Central memory CD8-positive, alpha-beta T cell (primary cell): ENCODE measurements at places on chromosomes 4 and X.

GRCh38 chr4:72496119-72496518 lies 72.9 kb downstream of the ADAMTS3 start:
- no peak for DNase-seq

- no peak for DNase-seq
These were observed 66.6 kb downstream of the ATP10D start for GRCh38 chr4:47551682-47552081.

DNA sequence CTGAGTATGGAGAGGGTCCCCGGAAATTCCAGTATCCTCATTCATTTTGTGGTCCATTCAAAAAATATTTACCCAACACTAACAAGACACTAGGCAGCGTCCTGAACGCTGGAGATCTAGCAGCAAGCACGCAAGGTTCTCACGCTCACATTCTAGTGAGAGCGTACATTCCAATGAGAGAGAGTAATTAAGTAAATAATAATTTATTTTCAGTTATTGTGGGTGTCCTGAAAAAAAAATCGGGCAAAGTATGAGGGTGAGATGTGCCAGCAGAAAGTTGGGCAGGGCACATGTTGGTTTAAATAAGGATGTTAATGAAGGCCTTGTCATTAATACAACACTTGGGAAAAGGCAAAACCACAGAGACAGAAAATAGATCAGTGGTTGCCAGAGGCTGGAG lies 4.0 kb upstream of the TMEM156 start:
- DNase-seq: no peak

GRCh38 chr4:58761563-58761962 lies 1651.4 kb upstream of the IGFBP7 start:
- DNase-seq: no peak

- DNase-seq: no peak
These were observed 161.0 kb downstream of the NSUN7 start for GRCh38 chr4:40910706-40911105.

DNA sequence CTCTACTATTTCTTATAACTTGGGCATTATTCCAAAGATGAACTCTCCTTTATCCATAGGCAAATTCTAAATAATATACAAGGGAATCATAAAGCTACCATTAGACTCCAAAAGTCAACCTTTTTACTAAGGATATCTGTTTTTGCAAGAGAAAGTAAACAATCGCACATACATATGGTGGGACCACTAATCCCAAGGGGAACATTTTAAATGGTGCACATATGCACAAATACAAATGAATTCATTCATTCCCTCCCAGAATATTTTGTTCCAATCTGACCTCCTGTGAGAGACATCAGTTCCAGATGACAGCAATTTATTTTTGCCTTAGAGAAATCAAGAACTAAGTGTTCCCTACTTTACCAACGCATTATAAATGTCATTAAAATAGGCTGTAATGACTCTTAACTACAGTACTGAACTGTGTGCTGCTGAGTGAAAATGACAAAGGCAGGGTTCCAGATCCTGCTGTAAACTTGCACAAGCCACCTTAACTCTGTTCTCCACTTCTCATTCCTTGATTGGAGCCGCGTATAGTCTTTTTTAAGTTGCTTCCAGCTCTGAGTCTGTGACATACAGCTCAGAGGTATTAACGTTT lies 2.0 kb downstream of the DHX15 start:
- no peak for DNase-seq

DNA sequence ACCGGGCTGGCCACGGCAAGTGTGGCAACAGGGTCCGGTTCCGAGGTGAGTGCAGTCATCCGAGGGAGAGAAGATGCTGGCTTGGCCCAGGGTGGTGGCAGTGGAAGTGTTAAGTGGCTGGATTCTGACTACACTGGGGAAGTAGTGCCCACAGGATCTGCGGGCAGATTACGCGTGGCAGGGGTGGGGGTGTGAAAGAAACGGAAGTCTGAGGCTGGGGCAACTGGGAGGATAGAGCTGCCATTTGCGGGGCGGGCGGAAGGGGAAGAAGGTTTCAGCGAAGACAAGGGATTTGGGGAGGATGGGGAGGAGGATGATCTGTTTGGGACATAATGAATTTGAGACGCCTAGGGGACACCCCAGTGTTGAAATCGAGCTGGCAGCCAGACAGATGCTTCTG lies 5.3 kb downstream of the RS1 start:
- no peak for DNase-seq

DNA sequence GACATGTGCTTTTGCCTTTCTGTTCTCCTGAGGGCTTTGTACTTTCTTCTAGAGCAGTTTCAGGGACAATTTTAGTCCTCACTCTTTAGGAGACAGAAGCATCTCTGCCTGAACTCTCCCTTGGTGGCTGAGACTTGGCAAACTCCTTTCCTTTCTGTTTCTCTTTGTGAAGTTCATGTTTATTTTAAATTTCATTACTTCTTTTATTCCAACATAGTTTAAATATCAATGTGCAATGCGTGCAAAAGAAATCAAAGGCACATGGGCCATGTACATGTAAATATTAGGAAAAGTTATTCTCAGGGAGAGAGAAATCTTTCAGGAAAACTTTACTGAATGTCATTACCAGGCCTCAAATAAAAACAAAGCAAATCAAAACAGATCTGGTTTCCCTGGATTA lies 177.6 kb downstream of the RNF150 start:
- no peak for DNase-seq

DNA sequence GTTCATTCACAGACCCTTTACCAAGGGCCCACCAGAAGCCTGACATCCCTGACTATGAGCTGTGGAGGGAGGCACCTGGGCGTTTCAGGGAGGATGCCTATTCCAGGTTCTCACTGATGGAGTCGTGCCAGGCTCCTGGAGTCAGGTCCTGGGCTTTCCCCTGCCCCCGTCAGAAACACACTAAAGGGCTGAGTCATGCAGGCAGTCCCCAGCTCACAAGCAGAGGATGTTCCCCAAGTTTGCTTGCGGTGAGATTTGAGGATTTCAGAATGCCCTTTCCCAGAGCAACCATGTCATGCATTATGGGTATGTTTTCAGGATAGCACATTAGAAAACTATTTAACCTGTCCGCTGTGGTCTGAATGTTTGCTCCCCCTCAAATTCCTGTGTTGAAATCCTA lies 45.2 kb downstream of the FHDC1 start:
- no peak for DNase-seq

DNA sequence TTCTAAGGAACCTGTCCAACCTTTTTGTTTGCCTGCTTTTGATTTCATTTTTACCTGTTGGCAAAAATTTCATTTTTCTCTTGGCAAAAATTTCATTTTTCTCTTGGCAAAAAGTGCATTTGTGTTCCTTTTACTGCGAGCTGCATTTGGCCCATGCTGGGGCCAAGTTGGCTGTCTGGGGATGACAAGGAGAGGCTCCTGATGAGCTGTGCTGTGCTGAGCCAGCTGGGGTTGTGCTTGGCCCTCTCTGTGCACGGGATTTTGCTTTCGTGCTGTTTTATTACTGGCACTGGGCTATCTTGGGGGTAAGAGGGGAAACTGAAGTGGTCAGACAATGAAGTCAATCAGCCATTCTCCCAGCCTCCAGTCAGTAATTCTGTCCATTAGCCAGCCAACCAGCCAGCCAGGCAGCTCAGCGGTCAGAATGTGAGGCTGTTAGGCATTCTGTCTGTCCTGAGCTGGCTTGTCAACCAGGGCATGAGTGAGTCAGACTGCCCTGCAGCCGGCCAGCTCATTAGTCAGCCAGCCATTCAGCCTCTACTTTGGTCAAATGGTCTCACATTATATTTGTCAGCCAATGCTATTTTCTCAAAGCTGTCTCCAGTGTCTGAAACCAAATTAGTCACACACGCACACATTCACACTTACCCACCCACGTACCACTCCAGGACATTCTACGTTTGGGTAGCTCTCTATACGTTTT lies 56.9 kb upstream of the PRPS1 start:
- DNase-seq: no peak

DNA sequence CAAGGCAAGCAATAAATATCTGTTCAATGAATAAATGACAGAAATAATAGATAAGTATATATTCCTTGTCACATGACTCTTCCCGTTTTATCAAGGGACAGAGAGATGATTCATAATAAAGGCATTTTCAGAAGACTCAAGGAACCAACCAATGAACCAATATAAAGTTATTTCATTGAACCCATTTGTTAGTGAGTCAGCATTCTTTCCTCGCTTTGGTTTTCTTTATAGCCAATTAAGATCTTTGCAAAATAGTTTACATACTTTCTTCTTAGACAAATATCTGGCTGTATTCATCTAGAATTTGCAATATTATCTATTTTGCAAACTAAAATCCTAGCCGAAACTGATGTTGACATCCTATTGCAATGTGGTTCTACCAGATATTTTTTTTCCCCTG lies 269.4 kb downstream of the IL15 start:
- no peak for DNase-seq

- DNase-seq: no peak
These were observed 723.6 kb downstream of the TRAM1L1 start for GRCh38 chr4:116361790-116362189.

GRCh38 chrX:34810916-34811315 lies 131.7 kb upstream of the FAM47B start:
- no peak for DNase-seq

GRCh38 chr4:13399257-13399656 lies 84.9 kb downstream of the RAB28 start:
- no peak for DNase-seq

DNA sequence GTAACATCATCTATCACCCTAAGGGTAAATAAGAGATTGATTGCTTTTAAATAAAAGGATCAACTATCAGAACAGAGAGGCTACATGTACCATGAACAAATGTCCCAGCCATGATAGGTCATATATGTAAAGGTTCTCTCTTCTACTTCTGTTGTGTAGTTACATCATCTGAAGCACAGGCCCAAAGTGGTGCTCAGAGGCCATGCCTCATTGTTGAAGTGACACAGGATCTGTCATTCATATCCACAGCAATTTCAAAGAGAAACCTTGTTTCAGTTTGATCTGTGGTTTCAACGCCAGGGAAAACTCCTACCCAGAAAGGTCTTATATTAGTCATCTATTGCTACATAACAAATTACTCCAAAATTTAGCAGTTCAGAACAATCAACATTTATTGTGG lies 269.2 kb upstream of the MAOA start:
- DNase-seq: no peak

DNA sequence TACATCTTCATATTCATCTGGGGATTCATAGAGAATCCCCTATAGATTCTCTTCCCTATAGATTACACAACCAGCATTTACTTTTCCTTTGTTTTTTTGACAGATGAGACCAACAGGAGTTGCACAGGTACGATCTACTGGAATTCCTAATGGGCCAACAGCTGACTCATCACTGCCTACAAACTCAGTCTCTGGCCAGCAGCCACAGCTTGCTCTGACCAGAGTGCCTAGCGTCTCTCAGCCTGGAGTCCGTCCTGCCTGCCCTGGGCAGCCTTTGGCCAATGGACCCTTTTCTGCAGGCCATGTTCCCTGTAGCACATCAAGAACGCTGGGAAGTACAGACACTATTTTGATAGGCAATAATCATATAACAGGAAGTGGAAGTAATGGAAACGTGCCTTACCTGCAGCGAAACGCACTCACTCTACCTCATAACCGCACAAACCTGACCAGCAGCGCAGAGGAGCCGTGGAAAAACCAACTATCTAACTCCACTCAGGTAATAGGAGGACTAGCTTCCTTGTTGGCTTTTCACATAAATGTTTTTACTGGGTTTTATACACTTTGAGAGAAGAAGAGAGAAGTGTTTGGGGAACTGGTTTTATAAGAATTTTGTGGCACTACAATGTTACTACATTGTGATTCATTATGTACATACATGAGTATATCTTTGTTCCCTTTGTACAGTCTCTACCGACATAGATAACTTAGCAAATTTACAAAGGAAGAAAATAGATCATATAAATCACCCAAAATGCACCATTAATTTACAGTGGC lies 137.2 kb downstream of the DIPK2B start:
- DNase-seq: no peak

GRCh38 chrX:105695451-105695850 lies 126.9 kb upstream of the NRK start:
- DNase-seq: no peak

DNA sequence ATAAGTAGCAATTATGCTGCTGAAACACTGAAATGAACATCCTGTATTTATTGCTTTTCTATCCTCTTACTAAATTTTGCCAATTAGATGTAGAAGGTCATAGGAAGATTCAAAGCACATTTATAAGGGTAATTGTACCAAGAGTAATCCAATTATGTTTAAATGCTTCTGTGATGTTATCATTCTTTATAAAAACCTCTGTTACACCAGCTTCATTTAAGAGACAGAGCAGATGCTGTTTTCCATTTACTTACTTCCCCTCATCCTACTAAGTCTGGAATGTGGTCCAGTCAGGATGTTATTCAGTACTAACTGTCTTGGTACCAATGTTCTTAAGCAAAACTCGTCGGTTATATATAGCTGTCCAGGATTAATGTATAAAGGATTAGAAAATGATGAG lies 539.6 kb downstream of the PDHA2 start:
- DNase-seq: no peak

DNA sequence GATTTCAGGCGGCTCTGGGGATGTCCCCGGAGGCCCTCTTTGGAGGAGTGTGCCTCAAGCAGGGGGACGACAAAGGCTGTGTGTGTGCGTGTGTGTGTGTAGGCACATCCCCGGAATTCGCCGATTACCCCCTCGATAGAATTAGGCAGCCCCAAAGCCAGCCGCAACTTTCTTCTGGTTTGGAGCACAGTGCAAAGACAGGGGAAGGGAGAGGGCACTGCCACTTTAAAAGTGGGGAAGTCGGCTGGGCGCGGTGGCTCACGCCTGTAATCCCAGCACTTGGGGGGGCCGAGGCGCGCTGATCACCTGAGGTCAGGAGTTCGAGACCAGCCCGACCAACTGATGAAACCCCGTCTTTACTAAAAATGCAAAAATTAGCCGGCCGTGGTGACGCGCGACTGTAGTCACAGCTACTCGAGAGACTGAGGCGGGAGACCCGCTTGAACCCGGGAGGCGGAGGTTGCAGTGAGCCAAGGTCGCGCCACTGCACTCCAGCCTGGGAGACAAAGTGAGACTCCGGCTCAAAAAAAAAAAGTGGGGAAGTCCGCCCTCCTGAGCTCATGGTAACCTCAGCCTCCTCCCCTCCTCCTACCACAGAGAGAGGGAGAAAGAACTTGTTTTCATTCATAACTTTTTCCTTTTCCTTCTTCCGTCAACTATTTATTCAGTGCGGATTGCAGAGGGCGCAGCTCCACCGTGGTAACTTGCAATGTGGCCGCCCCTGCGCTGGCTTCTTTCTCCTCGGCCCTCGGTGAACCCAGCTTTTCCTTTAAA lies 2.4 kb downstream of the SPRY1 start:
- DNase-seq: peak; percentile 21

DNA sequence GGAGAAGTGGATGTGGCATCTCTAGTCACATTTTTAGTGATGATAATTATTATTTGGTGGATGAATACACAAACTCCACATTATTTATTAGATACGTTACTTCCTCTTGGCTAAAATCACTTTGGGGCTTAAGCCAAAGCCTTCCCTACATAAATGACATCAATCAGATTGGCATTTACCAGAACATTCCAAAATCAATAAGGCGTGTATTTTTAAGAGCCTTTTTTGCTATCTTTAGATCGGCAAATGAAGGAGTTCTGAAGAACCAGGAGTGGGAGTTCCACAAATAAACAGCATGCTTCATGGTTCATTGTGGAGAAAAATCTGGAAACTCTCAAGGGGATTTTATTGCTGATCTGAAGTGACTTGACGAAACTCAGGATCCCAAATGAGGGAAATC lies 89.7 kb downstream of the AMELX start:
- no peak for DNase-seq

- DNase-seq: no peak
These were observed 125.4 kb upstream of the SPOCK3 start for GRCh38 chr4:167359711-167360110.
